ENCODE measurements at places on chromosomes 1 and 21.

DNA sequence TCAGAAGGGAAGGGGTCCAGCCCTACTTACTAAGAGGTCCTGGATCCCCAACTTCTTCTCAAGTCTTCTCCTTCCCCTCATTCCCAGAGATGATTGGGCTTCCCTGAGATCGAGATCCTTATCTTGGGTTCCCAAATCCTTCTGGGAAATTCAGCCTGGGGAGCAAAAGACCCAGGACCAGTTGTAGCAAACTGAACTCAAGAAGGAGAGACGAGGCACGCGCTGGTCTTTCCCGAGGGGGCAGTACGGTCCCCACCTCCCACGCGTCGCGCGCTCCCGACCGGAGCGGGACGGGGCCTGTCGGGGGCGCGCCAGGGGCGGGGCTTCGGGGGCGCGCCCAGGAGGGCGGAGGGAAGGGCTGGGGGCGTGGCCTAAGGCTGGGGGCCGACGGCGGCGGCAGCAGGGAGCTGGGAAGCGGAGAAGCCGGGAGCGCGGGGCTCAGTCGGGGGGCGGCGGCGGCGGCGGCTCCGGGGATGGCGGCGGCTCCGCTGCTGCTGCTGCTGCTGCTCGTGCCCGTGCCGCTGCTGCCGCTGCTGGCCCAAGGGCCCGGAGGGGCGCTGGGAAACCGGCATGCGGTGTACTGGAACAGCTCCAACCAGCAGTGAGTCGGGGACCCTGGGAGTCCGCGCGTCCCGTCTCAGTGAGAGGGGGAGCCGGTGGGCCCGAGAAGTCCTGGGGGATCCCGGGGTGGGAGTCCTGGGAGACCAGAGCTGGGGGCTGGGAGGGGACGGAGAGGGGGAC, at the start of gene EFNA3:
Gene EFNA3, plus strand, starts transcription at position 369 of the 741 bp plus-strand sequence. Its CDS starts 105 bp downstream, at position 474.
- peak; percentile 69 for DNase-seq

- no peak for DNase-seq
Observed at GRCh38 chr1:245091171-245091621, 63.6 kb upstream of the KIF26B start.

- DNase-seq = no peak
Observed at GRCh38 chr1:7470904-7471638, 300.0 kb upstream of the VAMP3 start.

GRCh38 chr21:34881839-34882371, 167.2 kb downstream of the RUNX1 start:
- no peak for DNase-seq

GRCh38 chr1:28894785-28895184, 19.6 kb upstream of the EPB41 start:
- no peak for DNase-seq

DNA sequence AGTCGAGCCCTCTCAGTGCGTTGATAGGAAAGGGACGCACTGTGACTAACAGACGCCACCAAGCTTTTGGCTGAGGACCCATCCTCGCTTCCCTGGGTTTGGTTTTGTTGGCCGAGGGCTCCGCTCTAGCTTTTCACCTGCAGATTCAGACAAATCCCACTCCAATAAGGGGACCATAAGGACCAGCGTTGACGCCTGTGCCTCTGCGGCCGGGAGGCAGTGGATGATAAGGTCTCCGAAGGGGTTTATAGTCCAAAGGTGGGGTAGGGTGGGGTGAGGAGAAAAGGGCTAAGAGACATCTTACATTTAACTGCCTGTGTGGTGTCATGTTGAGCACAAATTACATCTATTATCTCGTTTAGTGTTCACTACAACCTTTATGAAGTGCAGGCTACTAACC, 760 bp downstream of the PEX14 start:
- DNase-seq = peak; percentile 50

- DNase-seq = no peak
Observed at GRCh38 chr1:58422436-58422835, 124.1 kb downstream of the OMA1 start.

GRCh38 chr1:181127898-181128453, 39.5 kb downstream of the IER5 start:
- no peak for DNase-seq

DNA sequence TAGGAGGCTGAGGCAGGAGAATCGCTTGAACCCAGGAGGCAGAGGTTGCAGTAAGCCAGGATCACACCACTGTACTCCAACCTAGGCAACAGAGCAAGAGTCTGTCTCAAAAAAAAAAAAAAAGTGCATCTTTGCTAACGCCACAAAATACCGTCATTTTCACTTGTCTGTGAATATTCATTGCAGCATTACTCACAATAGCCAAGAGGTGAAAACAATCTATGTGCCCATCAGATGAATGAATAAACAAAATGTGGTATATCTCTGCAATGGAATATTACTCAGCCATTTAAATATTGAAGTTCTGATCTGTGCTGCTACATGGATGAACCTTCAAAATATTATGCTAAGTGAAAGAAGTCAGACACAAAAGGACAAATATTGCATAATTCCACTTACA, 7.9 kb upstream of the TIAM1 start:
- no peak for DNase-seq

- no peak for DNase-seq
Observed at GRCh38 chr1:78762113-78762512, 112.5 kb downstream of the IFI44 start.

DNA sequence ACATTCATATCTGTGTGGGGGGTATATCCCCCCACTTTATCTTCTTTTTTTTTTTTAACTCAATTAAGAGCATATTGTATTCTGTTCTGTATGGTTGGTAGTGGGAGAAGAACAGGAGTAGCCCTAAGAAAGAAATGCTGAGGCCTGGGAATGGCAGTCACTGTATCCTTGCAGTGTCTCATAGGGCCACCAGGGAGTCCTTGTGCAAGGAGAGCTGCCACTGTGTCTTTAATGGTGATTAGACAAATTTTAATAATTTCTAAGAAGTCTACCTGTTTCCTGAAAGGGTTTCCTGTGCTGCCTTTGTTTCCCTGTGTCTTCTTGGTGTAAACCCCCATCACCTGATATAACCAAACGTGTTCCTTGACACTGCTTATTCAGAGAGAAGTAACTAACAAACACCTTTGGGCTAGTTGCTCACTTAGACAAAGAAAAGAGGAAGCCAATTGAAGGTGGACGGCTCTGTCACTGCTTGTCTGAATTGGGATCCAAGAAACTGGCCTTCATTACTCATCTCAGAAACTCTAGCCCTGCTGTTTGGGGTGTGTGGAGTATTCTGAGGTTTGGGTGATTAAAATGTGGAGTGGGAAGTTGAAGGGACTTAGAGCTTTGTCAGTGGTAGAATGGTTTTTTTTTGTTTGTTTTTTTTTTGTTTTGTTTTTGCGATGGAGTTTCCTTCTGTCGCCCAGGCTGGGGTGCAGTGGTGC, 15.2 kb downstream of the GIPC2 start:
- DNase-seq = no peak

- DNase-seq = no peak
Observed at GRCh38 chr1:241926141-241926540, 31.4 kb upstream of the BECN2 start.

DNA sequence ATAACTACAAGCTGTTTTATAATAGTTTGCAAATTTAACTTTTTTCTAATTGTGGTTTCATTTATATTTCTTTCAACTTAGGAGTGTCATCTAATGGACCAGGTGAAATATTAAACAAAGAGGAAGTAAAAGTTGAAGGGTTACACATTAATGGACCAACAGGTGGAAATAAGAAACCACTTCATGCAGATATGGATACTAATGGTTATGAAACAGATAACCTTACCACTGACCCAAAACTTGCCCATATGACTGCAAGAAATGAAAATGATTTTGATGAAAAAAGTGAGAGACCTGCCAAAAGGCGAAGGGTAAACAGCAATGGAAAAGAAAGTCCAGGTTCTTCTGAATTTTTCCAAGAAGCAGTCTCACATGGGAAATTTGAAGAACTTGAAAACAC, 59.7 kb downstream of the MIER1 start:
- no peak for DNase-seq

DNA sequence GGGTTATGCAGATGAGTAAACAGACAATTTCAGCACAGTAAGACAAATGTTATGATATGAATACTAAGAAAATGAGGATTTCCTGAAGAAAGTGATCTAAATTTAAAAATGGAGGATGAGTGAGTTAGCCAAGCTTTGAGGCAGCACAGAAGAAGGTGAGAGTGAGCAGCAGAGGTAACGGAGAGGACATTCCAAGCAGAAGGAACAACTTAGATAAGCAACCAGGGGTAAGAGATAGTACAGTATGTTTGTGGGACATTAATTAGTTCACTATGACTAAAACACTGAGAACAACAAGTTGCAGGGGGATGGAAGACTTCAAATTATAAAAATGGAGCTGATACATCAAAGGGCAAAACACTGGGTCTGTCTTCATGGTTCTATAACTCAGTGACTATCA, 22.8 kb downstream of the PRPF38A start:
- no peak for DNase-seq

DNA sequence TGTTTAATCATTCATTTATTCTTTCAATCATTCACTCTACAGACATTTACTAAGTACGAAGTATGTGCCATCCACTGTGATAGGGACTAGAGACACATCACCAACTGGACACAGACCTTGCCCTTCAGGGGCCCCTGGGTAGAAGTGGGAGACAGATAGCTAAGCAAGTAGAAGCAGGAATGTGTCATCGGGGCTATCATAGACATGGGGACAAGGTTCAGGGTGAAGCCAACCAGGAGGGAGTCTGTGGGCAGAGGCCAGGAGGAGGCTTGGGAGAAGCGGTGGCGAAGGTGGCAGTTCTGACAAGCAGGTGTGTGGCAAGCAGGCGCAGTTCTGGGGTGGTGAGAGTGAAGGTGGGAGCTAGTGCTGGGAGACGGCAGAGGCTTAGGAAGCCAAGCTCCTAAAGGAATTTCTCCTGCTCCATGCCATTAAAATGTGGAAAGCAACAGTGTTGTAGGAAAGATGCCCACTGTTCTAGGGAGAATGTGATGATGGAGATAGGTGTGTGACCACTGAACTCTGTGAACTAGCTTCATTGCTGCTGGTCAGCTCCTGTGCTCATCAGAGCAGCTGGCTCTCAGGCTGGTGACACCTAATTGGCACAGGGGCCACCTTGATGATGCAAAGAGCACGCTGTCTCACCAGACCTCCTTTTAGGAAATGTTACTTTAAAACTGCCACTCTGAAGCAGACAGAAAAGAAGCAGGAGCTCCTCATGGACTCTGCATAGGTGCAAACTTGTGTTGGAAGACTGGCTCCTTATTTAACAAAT, 79.7 kb upstream of the LPGAT1 start:
- DNase-seq = no peak

- peak; percentile 25 for DNase-seq
Observed at GRCh38 chr21:16308269-16308668, 578.5 kb downstream of the USP25 start.

DNA sequence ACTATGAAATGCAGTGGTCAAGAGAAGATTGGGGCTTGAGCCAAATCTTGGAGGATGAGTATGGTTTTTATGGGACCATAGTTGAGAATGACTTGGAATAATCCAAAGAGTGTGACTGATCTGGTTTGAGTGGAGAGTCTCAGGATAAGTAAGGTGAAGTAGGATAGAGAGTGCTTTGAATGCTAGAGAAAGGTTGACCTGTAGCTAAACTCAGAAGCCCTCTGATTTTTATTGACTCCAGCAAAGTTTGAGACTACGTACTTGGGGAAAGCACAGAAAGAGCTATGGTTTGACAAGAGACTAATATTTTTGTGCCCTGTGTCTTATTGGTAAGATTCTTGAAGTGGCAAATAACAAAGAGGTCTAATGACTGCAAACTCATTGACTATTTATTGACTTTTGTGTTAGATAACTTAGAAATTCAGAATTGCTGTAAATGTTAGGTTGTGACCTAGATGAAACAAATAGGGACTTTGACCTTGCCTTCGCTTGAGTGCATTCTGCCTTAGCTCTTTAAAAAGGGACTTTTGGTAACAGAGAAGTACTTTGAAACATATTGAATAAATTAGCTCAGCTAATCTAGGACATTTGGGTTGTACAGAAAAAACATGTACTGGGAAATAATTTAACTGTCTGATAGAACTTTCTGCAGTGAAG, 35.1 kb downstream of the UAP1 start:
- no peak for DNase-seq

GRCh38 chr1:97610748-97611147, 310.1 kb downstream of the DPYD start:
- no peak for DNase-seq

DNA sequence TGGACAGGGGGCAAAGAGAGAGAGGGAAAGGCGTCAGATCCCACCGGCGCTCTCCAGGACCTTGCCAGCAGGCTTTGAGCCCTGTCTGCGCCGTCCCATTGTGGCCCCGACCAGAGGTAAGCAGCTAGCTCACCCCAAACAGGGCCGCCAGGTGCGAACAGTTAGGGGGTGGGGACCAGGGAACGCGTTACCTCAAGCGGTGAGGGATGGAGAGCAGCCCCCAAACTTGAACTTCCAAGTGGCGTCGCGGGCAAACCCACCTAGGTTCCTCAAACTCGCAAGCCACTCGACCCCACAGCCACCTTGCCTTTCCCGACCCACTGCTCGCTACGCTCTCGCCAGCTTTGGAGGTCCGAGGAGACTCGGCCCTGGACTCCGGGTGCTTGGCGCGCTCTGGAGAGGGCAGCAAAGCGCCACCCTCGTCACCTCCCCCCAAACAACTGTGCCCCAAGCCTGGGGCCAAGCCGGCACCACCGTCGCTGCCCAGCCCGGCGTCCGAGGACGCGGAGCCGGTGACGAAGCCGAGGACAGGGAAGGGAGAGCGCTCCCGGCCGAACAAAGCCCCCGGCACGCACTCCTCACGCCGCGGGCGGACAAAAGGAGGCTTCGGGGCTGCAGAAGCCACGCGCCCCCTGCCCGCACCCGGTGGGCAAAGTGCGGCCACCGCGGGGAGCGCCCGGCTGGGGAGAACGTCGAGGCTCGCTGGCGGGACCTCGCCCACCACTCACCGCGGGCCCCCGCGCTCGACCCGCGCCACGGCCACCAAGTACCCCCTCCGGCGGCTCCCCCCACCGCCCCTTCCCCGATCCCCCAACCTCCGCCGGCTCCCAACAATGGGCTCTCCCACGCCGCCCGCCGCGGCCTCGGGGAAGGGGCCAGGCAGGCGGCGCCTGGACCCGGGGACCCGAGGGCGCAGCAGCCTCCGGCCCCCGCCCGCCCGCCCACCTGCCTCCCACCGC, 976 bp downstream of the SSBP3 start:
- DNase-seq = no peak

DNA sequence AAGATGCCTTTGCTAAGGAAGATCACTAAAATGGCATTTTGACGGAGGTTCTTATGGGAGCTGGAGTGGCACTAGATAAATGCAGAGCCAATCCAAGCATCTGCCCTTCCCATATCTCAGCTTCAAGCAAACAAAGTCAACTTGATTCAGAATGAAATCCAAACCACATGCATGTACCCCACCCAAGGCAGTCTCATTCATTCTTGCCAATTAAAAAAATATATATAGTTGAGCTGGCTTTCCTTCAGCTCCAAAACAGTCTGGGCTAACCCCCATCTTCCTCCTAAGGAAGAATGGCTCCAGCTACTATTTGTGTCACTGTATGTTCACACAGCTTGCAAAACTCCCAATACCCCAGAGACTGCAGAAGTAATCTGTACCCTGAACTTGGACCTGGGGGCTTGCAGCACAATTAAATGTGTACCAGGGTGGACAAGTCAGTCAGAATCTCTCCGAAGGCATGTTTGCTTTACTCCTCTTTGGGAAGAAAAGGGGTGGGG, 35.4 kb downstream of the GPR3 start:
- DNase-seq = no peak

- no peak for DNase-seq
Observed at GRCh38 chr1:222370081-222370912, 177.6 kb downstream of the HHIPL2 start.
